Urothelium cell line (cell line): ENCODE measurements at places on chromosomes 3 and 15.
A peak's percentile ranks its signal among the peaks of the same experiment; 100 is the strongest.

GRCh38 chr15:43908516-43909050, 81.8 kb downstream of the WDR76 start:
- DNase-seq = no peak

DNA sequence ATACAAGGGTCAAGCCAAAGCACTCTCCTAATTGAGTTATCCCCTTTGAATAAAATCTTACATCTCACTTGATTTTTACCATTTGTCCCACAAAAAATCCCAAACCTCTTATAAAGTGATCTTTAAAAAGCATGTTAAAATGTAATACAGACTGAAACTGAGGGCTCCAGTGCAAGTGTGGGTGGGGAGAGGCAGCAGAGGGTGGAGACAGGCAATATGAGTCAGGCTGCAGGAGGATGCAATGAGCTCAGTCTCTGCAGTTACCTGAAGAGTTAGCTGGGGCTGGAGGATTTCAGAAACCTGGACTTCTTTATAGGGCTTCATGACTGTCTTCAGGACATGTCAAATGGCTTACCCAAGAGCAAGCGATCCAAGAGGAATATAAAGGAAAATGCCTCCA, 14.2 kb upstream of the COLQ start:
- no peak for DNase-seq

GRCh38 chr15:59190291-59190690, 16.4 kb upstream of the LDHAL6B start:
- DNase-seq = no peak

GRCh38 chr3:182364723-182365650, 428.3 kb upstream of the ATP11B start:
- DNase-seq = peak; percentile 66

- DNase-seq = no peak
These were observed 15.5 kb downstream of the ZDHHC3 start for GRCh38 chr3:44960387-44961026.

DNA sequence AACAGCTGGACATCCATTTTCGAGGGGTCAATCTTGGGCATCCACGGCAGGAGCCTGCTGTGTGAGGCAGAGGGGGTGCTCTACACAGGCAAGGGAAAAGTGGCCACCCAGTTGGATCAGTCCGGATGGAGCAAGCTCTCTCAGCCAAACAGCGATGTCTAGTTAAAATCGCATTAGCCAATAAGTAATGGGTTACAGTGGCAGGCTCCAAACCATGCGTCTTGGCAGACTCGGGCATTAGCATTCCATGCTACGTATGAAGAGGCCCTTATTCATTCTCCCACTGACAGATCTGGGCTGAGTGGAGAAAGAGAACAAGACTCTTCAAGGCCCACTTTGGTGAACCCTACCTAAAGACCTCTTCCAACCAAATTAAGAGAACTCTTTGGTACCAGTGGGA, 49.3 kb downstream of the CCNB2 start:
- DNase-seq = no peak

- DNase-seq = no peak
These were observed 493.1 kb downstream of the SHQ1 start for GRCh38 chr3:72355168-72355567.

- no peak for DNase-seq
These were observed 25.2 kb upstream of the FAN1 start for GRCh38 chr15:30878515-30878914.

GRCh38 chr3:53808496-53808895, 37.7 kb downstream of the CHDH start:
- no peak for DNase-seq

DNA sequence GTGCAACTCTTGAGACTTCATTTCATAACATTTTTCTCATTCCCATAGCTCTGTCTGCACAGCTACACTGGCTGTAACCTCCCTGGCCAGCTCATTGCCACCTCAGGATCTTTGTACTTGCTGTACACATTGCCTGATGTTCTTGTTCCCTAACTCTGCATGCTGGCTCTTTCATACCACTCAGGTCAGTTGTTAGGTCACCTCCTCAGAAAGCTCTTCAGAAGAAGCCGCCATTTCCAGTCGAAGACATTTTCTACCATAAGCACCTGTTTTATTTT, 176.2 kb downstream of the AKAP13 start:
- no peak for DNase-seq

DNA sequence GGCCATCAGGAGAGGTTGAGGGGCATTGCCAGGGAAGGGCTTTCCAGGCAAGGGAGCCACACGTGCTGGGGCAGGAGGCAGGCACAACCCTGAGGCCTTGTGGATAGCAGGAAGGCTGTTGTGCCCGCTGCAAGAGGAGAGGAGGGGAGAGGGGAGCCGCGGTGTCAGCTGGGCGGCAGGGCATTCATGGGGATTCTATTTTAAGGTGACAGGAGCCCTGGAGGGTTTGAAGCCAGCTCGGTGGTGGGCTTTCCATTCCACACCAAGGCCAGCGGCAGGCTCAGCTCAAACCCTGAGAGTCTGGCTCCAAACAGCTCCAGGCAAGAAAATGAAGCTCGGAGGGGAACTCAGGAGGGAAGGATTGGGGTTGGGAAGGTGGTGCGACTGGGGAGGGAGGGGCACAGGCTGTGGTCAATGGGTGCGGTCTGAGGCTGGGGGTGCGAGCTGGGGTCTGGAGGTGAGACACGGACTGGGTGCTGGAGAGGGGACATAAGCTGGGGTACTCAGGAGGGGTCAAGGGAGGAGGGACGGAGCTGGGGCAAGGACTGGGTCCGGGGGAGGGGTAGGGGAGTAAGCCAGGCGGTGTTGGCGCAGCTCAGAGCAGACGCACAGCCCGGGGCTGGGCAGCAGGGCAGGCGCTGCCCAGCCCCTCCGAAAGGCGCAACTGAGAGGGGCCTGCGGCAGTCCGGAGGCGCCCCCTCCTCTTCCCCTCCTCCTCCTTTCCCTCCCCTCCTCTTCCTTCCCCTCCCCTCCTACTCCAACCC, 43.4 kb downstream of the TPRA1 start:
- peak; percentile 35 for DNase-seq

GRCh38 chr3:31448035-31448881, 84.5 kb upstream of the STT3B start:
- DNase-seq = no peak

DNA sequence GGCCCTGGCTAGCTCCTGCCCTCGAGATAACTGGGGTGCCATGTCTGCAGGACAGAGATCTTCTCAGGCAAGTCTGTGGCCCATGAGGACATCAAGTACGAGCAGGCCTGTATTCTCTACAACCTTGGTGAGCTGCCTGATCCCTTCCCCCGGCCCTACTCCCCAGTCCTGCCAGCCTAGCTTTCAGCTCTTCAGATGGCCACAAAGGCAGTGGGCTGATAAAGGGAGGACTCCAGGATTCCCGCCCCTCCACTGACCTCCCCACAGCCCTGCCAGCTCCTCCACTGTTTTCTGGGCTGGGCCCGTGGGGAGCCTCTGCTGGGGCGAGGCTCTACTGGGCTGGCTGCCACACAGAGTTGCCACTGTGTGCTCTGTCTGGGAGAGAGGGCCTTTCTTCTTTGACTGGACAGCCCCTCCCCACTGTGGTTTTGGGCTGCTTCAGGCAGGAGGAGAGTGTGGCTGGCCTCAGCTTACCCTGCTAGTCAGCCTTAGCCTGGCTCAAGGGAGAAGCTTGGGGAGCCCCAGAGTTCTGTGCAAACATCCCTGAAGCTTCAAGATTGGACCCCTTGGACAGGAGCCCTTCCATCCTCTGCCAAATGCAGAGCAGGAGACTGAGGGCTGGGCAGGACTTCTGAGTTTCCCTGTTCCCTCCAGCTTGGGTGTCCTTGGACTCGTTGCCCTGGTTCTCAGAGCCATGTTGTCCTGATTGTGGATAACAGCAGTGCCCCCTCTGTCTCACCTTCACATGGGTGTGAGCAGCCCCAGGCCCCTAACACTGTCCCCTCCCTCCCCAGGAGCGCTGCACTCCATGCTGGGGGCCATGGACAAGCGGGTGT, 24.4 kb downstream of the PTPN23 start:
- DNase-seq = no peak

DNA sequence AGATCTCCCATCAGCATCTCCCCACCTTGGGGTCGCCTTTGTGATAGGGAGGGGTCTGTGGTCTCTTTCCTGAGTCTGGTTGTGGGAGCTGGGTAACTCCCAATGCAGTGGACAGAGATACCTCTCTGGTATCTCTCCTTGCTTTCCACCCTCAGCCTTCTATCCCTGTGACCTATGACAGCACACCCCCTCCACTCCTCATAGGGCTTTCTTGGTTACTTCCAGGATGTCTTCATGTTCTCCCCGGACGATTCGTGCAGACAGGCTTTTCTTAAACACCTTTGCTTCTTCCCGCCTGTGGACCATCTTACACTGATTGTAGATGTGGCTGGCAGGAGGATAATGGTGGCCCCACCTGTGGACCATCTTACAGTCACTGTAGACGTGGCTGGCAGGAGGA, 14.2 kb upstream of the NRROS start:
- no peak for DNase-seq

- DNase-seq = no peak
These were observed 34.7 kb downstream of the TMEM158 start for GRCh38 chr3:45191424-45191823.

DNA sequence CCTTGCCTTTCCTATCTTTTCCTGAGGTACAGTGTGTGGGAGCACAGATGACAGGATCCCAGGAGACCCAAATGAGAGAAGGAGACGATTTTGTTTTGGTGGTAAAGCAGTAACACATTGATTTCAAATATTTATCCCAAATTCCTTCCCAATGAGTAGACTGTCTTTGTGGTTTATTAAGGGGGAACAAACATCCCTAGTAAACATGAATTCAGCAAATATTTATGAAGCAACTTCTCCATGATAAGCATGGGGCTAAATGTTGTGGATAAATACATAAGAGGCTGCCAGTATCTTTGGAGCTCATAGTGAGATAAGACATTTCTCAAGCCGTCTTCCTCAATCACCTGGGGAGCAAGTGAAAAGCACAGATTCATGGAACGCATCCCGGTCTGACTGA, 460.8 kb upstream of the CFAP20DC start:
- no peak for DNase-seq

DNA sequence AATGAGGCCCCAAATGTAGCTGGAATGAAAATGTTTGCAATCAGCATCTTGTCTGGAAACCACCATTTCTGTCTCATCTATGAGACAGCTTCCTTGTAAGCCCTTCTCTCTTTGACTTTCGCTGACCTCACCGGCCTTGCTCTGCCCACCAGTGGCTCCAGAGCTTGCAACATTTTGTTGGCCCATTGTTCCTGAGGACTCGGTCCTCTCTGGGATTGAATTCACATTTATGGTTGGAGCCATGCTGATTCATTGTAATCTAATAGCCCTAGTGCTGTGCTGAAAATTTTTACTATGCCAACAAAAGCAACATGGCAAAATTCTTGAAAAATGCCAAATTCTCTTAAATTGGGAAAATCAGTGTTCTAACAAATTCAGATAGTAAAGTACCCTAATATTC, 37.2 kb downstream of the ABHD5 start:
- no peak for DNase-seq

DNA sequence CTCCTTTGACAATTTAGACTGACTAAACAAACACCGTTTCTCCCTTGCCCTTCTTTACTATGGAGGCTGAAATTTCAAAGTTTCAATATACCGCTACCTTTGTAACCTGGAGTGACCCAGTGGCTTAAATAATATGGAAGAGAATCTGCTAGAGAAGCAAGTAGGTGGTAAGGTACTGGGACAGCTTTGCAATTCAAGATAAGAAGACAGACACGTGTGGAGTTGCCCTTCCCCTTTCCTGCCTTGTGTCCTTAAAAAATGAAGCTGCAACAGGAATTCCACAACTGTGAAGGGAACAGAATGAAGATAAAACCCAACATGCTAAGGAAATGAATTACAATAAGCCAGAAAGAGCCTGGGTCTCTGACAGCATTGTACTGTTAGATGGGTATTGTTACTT, 26.4 kb downstream of the CBLB start:
- DNase-seq = no peak

DNA sequence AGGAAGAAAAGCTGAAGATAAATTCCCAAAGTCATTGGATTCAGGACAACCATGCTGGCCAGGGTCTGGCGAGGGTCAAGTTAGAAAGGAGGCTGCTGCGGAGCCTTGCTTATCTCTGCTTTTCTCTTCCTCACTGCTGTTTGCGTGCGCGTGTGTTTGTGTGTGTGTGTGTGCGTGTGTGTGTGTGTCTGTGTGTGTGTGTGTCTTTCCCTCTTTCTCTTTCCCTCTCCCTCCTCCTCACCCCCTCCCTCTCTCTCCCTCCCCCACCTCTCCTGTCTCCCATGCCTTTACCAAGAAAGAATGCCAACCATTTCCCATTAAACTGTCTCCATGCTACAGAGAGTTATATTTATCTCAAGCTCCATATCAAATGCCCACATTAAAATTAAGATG, at the start of gene COLQ:
Gene COLQ, minus strand, starts transcription at position 134 of the 393 bp plus-strand sequence. Its CDS starts 81 bp downstream, at position 53.
- DNase-seq = no peak

DNA sequence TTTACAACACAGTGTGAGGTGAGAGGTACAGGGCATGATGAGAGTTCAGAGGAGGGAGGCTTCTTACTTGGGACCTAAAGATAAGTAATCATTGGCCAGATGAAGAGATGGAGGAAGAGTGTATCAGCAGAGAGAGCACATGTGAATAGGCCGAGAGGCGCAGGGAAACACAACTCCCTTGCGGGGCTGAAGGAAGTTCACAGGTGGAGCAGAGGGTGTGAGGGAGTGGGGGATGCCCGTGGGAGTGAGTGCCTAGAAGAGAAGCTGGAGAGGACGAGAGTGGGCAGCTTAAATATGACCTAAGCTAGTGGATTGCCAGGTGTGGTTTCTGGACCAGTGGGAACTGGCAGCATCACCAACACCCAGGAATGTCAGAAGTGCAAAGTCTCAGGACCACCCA, 98.2 kb upstream of the TBC1D5 start:
- no peak for DNase-seq

GRCh38 chr3:170792471-170792870, 77.5 kb downstream of the RPL22L1 start:
- DNase-seq = no peak

DNA sequence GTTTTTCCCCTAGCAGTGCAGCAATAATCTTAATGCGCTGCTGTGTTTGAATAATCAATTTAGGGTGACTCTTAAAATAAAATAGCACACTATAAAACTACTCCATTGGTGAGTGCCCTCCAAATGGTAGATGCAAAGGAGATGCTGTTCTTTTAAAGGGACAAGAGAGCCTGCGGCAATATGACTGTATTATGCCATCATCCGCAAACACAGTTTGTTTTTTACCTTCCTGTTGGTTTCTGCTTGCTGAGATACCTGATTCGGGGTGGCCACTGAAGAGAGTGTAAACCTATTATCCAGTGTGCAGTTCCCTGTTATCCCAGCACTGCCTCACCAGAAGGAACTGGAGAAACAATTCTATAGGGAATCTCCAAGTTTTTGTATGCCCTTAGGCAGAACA, 523.1 kb upstream of the TGFBR2 start:
- no peak for DNase-seq

DNA sequence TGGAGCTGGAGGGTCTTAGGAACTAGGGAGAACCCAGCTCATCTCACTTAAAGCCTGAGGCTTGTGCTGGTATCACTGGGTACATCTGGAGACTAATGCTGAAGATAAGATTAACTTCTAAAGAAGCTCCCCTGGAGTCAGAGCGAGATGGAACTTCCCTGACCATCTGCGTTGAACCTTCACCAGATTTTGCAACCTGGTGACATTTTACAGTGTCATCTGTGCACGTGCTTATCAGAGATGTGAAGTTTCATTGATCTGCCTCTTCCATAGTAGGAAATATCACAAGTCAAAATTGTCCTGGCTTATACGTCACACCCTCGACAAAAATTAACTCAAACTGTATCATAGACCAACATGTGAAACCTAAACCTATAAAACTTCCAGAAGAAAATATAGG, 395.5 kb downstream of the SHQ1 start:
- no peak for DNase-seq

GRCh38 chr3:153852355-153852754, 268.8 kb upstream of the ARHGEF26 start:
- no peak for DNase-seq
